ENCODE measurements at places on chromosomes 2 and 18.

- no peak for DNase-seq
Observed at GRCh38 chr2:104473546-104473945, 380.4 kb upstream of the POU3F3 start.

DNA sequence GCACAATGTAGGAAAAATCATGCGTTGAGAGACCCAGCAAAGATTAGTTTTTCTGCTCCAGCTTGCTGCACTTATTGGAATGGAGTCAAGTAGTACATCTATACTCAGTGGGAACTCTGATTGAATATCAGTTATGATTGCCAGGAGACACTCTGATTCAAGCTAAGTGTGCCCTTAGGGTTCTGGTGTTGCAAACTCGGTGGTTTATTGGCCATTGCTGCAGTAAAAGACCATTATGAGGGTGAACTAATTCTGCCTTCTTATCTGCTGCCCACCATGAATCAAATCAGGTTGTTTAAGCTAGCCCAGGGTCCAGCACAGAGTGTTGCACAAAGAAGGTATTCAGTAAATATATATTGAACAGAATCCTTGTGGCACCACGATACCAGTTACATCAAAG, 74.8 kb upstream of the GLS start:
- DNase-seq: no peak

- DNase-seq: no peak
Observed at GRCh38 chr2:99679518-99679917, 189.7 kb upstream of the REV1 start.

- no peak for DNase-seq
Observed at GRCh38 chr18:77063260-77063659, 69.3 kb downstream of the MBP start.

All from omental fat pad (tissue), 4 donors.